NCI-H510A (cell line): ENCODE measurements at places on chromosomes 7 and 10.

GRCh38 chr7:106731646-106732444 lies 70.9 kb upstream of the CCDC71L start:
- no peak for DNase-seq

DNA sequence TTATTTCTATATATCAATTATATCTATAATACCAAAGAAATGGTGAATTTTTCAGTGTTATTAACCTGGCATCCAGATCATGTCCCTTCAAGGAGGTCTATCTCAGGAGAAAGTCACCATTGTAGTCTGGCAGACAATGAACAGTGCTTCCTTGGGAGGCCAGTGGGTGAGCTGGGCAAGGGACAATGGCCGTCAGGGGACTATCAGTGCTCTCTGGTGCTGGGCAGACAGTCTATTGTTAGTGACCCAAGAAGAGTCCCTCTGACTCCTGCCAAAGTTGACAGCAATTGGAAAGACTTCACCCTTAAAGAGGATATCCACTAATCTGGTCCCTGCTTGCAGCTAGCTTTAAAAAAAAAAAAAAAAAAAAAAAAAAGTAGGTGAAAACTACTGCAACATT lies 7.1 kb downstream of the JAZF1 start:
- no peak for DNase-seq

- peak; percentile 84 for DNase-seq
Measured at GRCh38 chr10:79127151-79127961, 58.6 kb downstream of the ZMIZ1 start.

- no peak for DNase-seq
Measured at GRCh38 chr10:119222537-119222936, 15.2 kb downstream of the GRK5 start.

DNA sequence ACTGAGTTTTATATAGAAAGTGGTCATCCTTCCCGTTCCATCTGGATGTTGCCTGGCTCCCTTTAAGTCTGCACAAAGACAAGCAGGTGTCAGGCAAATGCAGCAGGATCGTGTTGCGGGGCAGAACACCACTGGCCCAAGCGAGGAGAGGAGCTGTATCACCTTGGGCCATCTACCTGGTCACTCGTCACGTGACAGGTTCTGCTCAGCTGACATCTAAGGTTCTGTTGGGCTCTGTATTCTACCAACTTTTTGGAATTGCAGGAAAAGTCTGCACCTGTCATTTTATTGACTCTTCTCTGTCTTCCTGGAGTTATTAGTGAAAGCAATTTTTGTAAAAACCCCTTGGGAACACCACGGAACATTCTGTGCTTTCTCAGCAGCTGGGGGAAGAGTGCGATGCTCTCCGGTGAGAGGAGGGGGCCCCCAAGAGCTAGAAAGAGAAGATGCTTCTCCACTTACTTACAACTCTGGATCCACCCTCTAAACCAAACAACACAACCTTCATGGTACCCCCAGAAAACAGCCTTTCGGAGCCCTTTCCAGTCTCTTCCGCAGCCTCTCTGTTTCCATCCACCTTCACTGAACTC lies 83.4 kb upstream of the NMT2 start:
- DNase-seq, result no peak

GRCh38 chr10:16945593-16945992 lies 128.4 kb upstream of the RSU1 start:
- DNase-seq, result no peak

GRCh38 chr10:89697946-89698345 lies 3.4 kb upstream of the KIF20B start:
- DNase-seq, result no peak

- no peak for DNase-seq
Measured at GRCh38 chr10:132748135-132748534, 37.8 kb downstream of the NKX6-2 start.

- no peak for DNase-seq
Measured at GRCh38 chr10:451021-451471, 238.4 kb downstream of the DIP2C start.

GRCh38 chr10:132685101-132685891 lies 100.7 kb downstream of the NKX6-2 start:
- no peak for DNase-seq

- DNase-seq, result no peak
Measured at GRCh38 chr10:92697663-92698511, 8.1 kb downstream of the HHEX start.

- no peak for DNase-seq
Measured at GRCh38 chr10:97705006-97705670, 8.4 kb upstream of the MARVELD1 start.
